Stimulated activated CD4-positive, alpha-beta T cell treated with anti-CD3 and anti-CD28 coated beads, Interleukin-12 subunit alpha, Interleukin-12 subunit beta, amount 100 ng/mL, for 24 hours (primary cell): ENCODE measurements at places on chromosomes 3 and 15.
A peak's percentile ranks its signal among the peaks of the same experiment; 100 is the strongest.

DNA sequence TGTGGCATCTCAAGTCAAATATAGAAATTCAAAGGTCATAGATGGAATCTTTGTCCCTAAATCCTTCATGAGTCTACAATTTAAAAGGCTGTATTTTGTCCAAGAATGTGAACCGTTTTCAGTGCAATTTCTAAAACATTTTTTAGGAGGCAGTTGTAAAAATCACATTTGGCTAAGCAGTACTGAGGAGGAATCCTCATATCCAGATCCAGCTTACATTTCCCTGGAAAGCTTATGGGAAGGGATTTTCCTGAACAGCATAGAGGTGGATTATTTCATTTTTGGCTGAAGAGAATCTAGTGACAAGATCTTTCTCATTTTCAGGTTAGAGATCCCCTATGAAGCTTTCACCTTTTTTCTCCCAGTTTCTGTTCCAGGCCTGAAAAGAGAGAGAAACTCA lies 178.4 kb downstream of the POLR2M start:
- DNase-seq: no peak

GRCh38 chr15:77126529-77127326 lies 55.8 kb upstream of the TSPAN3 start:
- no peak for DNase-seq

DNA sequence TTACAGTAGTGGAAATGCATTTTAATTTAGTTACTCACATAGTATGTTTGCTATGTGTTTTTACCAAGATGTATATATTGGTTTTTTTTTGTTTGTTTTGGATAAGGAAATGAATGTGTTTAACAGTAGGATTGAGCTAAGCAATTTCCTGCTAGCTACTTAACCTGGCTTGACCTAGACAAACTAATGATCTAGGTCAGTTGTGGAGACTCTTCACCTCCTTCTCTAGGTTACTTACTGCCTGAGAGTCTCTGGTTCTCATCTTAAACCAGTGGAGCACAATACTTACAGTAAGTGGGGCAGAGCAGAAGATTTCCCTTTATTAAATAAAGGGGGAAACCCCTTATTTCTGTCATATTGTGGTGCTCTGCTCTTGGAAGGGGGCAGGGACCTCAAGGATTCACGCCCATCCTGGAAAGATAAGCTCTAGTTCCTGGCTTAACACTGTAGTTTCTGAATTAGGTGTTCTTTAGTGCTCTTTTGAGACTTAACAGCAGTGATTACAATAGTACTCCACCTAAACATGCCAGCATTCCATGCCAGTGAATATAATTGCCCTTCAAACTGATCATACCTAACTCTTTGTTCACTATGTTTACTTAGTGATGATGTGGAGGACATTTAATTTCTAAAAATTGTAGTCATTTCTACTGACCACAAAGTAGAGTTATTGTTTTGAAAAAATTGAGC lies 79.9 kb downstream of the UBP1 start:
- no peak for DNase-seq

- no peak for DNase-seq
Observed at GRCh38 chr3:41241800-41242571, 42.7 kb downstream of the CTNNB1 start.

DNA sequence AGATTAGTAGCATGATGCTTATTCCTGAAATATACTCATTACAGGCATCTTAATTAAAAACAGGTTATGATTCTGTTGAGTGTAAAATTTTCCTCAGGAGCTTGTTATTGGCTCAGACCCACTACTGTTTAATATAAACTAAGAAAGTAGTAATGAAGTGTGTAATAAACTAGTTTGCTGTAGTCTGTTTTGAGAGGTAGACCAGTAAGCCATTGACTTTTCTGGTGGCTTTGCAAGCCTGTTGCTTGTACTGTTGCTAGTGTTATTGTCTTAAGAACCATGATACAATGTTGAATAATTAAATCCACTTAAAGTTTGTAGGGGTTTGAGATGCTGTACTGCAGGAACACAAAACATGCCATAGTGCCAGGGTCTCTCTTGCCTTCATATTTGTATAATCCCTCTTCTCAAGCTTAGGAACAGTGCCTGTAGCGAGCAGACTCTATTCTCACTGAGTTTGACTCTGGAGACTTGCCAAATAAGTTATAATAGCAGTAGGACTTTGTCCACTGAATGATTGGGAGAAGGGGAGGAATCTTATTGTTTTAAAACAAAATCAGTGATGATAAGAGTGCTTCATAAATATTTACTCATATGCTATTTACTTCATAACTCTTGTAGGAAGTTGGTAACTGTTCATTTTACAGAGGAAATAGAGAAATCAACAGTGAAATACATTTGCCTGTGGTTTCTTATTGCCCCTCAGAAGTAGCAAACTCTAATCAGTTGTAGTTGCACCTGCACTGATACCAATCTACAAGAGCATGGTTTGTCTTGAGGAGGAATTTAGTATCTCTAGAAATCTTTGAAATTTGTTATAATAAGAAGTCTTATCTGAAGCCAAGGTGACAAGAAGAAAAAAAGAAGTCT lies 13.4 kb downstream of the TCF12 start:
- DNase-seq: no peak

DNA sequence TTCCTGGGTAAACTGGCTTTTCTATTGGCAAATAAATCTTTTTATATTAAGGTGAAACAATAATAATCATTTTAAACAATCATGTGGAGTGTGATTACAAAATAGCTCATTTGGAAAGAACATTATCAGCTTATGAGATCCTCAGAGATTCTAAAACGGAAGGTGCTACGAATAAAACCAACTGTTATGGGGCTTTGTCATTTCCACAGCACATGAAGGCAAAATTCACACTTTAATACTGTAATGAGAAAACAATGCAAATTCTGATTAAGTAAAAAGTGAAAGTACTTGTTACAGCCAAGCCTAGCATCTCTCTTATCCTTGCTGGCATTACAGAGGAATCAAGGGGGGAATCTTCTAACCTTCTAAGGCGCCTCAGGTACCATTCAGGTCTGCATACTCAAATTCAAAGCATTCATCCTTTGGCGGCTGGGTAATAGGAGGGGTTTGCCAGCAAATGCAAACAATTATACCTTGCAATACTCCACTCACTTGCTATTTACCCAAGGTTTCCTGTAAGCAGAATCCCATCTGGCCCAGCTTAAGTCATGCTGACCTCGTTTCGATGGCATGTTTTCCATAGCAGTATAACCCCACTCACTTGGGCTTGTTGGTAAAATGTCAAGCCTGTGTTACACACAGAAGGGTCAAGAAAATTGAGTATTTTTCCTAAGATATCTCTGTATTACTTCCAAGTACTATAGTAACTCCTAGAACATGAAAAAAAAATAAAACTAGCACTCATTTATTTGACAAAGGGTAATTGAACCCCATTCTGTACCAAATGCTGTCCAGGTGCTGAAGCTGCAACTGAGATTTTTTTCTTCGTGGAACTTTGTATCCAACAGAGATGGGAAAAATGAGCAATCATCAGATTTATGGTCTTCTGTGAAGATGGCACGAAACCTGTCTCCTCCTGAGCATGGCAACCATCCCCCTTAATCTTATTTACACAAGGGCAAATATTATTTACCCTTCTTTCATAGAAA lies 183.7 kb upstream of the LMCD1 start:
- no peak for DNase-seq

DNA sequence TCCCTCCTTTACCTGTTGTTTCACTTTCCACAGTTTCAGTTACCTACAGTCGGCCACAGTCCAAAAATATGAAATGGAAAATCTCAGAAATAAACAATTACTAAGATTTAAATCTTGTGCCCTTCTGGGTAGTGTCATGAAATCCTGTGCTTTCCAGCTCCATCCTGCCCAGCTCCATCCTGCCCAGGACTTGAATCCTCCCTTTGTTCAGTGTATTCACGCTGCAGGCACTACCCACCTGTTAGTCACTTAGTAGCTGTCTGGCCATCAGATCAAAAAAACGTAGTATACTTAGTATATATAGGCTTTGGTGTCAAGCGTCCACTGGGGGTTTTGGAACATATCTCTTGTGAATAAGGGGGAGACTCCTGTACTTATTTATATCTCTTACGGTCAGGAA lies 329.0 kb upstream of the SEMA6D start:
- no peak for DNase-seq

DNA sequence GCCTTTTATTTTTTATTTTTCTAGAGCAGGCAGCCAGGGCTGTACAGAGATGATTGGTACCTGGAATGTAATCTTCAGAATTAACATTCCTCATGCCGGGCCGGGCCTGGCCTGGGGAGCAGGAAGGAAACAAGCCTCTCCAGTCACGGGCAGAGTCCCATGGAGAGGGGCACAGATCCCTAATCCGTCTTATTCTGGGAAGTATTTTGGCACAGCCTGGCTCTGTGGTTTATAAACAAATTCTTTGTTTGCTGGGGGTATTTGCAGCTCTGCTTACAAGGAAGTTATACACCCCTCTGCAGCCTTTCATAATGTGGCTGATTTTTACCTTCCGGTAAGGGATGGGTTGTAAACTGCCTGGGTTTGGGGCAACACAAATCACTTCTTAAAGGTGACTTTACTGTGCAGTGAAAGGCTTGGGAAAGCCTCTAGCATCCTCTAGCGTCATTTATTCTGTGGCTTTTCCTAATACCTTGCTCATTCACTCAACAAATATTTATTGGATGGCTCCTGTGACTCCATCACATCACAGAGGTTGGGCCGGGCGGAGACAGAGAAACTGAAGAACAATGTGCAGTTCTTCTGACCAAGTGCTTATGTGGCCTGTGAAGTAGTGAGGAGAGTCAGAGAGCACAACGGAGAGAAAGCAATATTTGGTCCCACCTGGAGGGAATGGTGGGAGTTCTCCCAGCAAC lies 2.7 kb downstream of the SLC6A20 start:
- no peak for DNase-seq

DNA sequence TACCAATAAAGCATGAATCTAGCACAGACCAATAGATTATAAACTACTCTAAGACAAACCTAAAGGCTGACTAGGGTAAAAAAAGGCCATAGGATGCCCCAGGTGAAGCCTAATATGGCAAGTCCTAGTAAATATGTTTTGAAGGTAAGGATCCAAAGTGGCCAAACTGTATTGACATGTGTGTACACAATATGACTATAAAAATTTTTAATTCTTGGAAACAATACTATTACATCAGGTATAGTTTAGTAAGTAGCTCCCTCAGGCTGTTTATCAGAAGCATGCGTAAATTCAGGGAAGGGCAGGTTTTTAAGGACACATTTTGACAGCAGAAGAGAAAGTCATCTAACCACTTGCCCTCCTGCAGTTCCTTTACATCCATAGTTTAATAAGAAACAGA lies 18.8 kb downstream of the GNB4 start:
- no peak for DNase-seq

GRCh38 chr3:47339951-47340350 lies 40.9 kb upstream of the PTPN23 start:
- DNase-seq: no peak

- DNase-seq: no peak
Observed at GRCh38 chr3:58559586-58559985, 17.6 kb downstream of the FAM107A start.

- peak; percentile 39 for DNase-seq
Observed at GRCh38 chr3:38454884-38455638, 1.4 kb downstream of the ACVR2B start.

DNA sequence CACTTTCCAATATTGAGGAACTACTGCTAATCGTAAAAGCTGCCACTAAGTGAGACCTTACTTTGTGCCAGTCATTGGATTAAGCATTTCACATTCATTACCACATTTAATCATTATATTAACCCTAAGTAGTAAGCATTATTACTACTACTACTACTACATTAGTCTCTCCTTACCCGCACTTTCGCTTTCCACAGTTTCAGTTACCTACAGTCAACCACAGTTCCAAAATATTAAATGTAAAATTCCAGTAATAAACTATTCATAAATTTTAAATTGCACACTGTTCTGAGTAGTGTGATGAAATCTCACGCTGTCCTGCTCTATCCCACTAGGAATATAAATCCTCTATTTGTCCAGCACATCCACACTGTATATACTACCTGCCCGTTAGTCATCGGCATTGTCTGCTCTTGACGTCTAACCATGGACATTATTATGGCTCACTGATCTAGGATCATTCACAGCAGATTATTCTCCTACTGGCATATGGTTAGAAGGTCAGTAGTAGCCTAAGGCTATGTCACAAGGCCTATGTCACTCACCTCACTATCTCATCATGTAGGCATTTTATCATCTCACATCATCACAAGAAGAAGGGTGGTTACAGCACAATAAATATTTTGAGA lies 121.1 kb downstream of the GSK3B start:
- DNase-seq: no peak

GRCh38 chr15:68364028-68364659 lies 67.8 kb downstream of the ITGA11 start:
- DNase-seq: no peak

- DNase-seq: no peak
Observed at GRCh38 chr3:43399034-43399433, 112.7 kb downstream of the SNRK start.

DNA sequence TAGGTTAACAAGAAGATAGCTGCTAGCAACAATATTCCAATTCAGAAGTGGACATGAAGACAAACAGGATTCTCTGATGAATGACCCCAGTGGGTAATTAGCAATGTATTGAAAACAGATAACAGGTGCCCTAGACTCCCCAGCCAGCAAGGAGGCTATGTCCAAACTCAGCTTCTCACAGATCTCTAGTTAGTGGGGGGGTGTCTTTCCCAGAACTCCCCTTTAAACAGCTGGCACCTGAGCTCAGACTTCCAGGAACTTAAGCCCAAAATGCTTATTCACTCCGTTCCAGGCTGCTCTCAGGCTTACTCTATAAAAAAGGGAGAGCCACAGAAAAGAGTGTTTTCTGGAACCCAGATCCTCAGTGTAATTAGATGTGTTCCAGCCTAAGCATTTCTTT lies 423.0 kb upstream of the THBS1 start:
- DNase-seq: no peak

GRCh38 chr3:111130827-111131226 lies 59.2 kb downstream of the NECTIN3 start:
- no peak for DNase-seq

- no peak for DNase-seq
Observed at GRCh38 chr15:36598529-36599177, 19.2 kb downstream of the CDIN1 start.

GRCh38 chr15:57555270-57555669 lies 36.4 kb upstream of the MYZAP start:
- no peak for DNase-seq

DNA sequence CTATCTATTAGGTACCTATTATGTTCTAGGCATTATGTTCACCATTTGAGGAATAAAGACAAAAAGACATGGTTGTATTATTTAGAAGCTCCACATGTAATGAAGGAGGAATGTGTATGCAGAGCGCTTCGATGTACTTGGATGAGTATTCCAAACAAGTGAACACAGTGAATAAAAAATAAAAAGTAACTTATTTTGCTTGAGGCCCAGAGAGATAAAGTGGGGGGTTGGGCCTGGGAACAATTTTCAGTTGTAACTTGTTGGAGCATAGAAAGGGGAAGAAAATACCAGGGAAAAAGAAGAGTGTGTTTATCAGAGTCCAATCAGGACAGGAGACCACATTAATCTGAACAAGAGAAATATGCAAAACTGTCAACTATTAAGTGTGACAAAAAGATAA lies 445.7 kb upstream of the BCHE start:
- no peak for DNase-seq

DNA sequence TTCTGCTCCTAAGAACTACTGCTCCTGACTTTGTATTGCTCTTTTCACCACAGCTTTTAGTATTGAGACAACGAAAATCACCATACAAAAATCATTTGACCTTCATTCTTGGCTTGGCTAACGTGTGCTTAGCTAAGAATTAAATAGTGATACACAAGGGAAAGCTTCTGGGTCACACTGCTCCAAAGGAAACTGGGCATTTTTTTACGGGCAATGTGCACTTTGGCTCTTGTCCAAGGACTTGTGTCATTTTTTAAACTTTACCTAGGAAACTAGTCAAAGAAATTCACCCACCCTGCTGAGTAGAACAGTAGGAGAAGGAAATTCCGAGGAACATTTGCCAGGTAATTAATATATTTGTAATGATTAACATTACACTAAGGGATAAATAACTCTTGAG lies 19.8 kb downstream of the WDR72 start:
- no peak for DNase-seq
